ENCODE measurements at places on chromosomes 16 and 17.
A peak's percentile ranks its signal among the peaks of the same experiment; 100 is the strongest.

DNA sequence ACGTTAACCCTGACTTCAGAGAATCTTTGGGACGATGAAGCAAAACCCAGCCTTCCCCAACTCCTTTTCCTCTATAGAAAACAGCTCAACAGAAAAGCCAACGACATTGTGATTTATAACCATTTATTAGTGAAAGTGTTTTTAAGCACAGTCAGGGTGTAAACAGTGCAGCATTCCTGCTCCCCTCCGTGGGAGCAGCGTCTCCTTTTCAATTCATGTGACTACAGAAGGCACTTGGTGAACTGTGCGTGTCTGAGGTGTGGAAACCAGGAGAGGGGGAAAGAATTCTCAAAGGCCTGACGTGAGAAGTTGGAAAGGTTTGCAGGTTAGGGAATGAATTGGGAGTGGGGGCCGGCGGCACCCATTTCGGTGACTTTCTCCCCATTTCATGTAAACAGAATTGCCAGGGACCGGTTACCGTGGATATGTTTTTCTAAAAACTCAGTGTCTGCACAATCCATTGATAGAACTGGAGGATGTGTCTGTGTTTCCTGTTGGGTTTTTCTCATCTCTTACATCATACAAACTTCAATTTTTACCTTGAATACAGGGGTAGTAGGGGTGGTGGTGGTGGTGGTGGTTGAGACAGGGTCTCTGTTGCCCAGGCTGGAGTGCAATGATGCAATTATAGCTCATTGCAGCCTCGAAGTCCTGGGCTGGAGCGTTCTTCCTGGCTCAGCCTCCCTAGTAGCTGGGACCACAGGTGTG, 53.1 kb downstream of the NDE1 start:
- no peak for DNase-seq

DNA sequence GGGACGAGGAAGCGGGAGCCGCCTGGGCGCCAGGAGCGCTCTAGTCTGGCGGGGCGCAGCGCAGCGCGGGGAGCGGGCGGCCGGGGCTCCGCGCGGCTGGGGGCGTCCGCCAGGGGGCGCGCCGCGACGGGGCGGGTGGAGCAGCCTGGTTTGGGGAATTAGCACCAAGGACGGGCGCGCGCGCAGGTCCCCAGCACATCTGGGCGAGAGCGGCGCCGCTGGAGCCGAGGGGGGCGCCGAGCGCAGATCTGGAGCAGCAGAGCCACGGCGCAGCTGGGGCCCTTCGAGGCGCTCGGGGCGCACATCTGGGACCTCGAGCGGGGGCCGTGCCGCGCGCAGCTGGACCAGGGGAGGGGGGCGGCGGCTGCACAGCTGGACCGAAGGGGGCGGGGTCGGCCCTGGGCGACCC, at the start of gene NXPH3:
TSS of gene NXPH3 (plus strand) at position 193 of the 409 bp plus-strand sequence. CDS start 349 bp downstream, outside the sequence.
- DNase-seq = peak; percentile 65

DNA sequence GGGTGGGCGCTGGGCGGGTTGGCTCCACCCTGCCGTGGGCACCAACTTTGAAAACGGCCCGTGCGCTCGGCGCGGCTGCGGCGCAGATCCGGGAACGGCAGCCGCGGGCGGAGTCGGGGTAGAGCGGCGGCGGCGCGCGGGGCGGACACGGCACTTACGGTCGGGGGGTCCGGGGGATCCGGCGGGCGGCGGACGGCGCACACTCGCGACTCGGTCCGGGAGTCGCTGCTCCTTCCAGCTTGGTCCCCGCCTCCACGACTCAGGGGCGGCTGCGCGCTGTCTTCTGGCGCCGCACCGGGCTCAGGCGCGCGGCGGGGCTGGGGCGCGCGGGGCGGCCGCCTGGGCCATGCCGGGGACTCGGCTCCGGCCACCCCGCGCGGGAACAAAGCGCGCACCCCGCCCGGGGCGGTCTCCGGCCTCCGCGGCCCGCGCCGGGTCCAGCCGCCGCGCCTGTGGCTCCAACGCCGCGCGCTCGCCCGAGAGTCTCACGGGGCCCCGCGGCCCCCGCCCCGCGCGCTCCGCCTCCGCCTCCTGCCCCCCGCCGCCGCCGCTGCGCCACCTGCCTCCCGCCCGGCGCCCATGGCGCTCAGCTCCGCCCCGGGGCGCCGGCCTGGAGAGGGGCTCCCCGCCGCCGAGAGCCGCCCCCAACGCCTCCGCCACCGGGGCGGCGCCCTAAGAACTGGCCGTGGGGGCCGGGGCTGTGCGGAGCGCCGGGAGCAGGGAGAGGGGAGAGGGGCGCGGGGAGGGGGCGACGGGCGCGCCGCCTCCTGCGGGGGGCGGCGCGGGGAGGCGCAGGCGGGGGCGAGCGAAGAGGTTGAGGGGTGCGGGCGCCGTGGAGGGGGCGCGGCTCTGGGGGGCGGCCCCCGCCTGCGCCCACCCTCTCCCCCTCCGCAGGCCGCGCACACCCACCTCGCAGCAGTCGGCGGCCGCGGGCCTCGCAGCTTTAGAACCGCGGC, 35.9 kb downstream of the CBFA2T3 start:
- DNase-seq = no peak

DNA sequence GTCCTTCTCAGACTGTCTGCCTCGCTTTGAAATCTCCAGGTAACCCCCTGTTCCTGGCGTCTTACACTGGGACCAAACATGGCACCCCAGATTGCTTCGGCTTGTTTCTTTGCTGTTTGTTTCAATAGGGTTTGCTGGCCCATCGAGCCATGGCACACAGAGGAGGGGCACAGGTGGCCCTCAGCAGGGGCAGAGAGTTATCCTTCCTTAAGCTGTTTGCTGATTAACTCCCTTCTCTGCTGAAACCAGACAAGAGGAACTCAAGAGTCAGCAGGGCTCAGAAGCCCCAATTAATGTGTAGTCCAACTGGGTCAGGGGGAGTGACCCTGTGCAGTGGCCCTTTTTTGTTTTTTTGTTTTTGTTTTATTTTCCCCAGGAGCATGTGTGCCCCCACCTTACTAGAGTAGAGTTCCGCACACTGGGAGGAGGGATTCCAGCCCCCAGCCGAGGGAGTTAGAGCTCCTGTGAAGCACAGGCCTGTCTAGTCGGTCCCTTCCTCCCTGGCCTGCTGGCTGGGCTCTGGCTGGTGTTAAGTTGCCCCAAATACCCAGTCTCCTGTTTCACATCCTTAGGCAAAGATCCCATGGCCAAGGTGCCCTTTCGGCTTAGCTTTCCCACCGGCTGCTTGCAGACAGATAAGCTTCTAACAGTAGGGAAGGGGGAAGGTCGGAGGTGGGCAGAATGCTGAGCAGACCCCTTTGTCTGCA, 39.3 kb downstream of the YPEL2 start:
- DNase-seq = no peak

- DNase-seq = peak; percentile 75
Measured at GRCh38 chr16:82070656-82071369, 35.8 kb downstream of the HSD17B2 start.

GRCh38 chr16:2331931-2332267, 8.6 kb downstream of the ABCA3 start:
- DNase-seq = no peak

- DNase-seq = no peak
Measured at GRCh38 chr16:58011652-58012051, 10.4 kb downstream of the USB1 start.

DNA sequence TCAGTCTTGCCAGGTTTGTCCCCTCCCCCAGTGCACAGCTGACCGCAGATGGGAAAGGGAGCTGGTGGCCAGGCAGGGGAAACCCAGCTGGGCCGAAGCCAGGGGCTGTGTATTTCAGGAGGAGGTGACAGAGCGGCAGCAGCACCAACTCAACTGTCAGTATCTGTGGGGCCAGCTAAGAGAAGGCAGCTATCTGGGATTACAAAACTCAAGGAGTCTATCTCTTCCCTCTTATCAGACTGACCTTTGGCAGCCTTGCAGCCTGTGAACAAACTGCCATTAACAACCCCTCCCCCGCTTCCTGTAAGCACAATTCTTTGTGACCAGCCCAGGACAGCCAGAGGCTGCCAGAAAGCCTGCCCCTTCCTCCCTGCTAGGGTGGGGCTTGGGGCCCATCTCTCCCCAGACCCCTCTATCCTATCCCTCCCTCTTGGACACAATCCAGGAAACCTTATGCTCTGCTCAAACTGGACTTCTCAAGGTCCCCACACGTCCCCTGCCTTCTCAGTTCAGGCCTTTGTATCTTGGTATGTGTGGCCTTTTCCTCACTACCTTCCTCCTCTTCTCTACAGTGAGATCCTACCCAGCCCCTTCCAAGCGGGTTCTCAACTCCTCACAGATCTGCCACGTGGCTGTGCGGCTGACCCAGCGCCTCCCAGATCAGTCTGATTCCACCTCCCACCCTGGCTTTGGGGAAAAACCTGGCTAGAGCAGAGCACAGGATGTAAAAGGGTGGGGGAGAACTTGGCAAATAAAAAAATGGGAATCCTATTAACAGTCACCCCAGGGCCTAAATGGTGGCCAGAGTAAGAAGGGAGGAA, 10.5 kb downstream of the ST3GAL2 start:
- DNase-seq = peak; percentile 97

GRCh38 chr17:77423589-77424451, 283.1 kb downstream of the SEC14L1 start:
- DNase-seq = peak; percentile 92

DNA sequence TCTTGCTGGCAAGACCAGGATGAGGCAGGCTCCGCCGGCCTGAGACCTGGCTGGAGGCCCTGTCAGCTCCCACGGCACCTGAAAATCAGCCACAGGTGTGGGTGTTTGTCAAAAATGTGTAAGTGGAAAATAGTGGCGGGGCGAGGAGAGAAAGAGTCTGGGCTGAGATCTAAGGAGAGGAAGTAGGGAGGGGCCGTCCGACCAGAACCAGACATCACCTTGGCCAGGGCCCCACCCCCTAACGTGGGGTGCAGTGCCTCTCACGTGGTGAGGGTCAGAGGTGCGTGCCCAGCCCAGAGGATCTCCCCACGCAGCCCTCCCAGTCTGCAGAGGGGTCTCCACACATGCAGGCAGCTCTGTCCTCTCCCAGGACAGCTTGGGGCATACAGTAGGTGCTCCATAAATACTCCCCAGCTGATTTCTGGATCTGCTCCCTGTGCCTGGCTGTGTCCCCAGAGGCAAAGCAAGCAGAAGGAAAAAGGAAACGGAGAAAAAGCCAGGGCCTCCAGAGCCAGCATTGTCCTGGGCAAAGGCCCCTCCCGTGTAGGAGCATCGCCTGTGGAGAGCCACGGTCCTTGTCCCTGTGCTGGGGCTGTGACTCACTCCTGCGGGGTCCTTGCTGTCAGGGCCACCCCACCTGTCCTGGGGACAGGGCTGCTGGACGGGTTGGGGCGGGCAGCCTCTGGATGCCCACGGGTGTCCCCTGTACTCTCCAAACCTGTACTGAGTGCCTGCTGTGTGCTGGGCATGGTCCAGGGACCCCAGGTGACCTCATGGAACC, 16.7 kb downstream of the ZFPM1 start:
- DNase-seq = no peak

GRCh38 chr17:44708401-44709263, at the start of gene DBF4B:
DBF4B (plus strand) TSS chr17:44708665; CDS start chr17:44708821, 156 bp downstream.
- DNase-seq = peak; percentile 90

- DNase-seq = no peak
Measured at GRCh38 chr16:85733155-85733838, 17.6 kb downstream of the C16orf74 start.

GRCh38 chr16:27722207-27722606, 172.3 kb downstream of the KATNIP start:
- no peak for DNase-seq

GRCh38 chr17:1460233-1460632, 4.2 kb upstream of the CRK start:
- DNase-seq = peak; percentile 70

DNA sequence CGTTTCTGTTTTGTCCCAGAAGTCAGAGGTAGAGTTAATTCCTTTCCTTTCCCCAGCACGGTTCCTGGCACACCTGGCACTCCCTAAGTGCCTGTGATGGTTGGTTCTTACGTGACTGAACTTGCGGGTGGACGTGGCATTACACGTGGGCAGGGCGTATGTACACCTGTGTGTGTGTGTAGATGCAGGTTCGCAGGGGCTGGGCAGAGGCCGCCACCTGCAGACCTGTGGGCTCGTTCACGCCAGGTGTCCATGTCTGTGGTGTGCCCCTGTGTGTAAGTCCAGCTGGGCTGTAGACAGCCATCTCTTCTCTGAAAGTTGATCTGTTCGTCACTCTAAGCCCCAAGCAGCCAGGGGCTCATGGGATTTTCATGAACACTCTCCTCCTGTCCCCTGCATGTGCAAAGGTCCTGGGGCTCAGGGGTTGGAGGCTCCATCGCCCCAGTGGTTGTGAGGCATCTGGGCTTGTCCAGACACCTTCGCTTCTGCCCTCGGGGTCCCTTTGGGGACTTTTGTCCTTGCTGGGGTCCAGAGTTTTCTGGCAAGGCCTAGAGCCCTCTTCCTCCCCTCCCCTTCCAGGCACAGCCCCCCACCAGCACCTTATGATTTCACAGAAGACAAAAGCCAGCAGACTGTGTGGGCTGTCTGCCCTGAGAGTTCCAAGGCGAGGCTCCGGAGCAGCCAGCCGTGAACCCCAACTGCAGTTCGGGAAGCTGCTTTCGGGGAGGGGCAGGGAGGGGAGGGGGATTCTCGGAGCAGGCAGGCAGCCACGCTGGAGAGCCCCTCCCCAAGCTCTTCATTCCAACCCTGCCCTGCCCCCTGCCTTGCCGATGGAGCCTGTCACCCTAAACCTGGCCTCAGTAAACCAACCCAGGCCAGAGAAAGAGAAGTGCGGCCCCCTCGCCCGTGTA, 5.4 kb upstream of the FSCN2 start:
- DNase-seq = no peak

DNA sequence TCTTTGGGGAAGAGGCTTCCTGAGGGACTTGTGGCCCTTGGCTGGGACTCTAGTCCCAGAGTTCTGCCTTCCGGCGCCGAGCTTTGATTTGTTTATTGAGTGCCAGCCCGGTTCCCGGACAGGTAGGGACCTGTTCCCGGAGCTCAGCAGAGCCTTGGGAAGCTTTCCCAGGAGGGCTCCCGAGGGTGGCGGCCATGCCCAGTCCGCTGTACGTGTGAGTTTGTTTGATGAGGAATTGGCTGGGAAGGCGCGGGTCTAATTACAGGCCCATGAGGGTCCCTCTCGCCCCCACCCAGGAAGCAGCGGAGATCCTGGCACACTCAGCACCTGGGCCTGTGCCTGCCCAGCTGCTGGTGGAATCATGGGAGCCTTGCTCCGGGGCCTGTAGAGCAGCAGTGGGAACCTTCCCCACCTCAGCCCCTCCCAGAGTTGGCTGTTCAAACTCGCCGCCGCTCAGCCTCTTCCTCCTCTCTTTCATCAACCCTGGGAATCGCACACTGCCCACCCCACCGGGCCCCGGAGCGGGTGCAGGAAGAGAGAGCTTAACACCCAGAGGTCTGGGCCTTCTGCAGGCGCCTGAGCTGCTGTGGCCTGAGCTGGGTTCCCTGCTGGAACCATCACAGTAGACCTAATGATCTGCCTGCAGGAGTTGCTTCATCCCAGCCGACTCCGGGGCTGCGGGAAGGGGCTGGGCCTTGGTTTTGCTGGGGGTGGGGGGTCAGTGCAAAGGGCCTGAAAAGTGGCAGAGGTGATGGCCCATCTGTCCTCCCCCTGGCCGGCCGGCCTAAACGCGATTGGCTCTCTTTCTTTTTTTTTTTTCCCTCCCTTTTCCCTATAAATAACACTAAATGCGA, 313.7 kb downstream of the SEC14L1 start:
- DNase-seq = no peak

DNA sequence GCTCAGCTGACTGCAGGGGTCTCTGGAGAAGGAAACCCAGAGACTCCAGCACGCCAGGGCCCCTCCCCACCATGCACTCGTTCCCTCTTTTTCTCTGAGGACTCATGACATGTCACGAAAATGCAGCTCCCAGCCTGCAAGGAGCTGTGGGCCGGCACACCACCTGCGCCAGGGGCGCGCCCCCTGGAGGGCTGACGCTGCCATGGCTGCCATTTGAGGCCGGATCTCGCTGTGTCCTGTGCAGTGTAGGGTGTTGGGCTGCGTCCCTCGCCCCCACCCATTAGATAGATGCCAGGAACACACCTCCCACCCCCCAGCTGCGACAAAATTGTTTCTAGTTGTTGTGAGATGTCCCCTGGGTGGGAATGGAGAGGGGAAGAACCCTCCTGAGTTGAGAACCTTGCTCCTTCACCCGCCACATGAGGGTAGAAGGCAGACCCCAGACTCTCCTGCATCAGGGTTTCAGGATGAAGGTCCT, 8.2 kb downstream of the SYNGR2 start:
- DNase-seq = peak; percentile 60

Data from Daoy (cell line).